ENCODE measurements at places on chromosomes 2 and 18.
A peak's percentile ranks its signal among the peaks of the same experiment; 100 is the strongest.

DNA sequence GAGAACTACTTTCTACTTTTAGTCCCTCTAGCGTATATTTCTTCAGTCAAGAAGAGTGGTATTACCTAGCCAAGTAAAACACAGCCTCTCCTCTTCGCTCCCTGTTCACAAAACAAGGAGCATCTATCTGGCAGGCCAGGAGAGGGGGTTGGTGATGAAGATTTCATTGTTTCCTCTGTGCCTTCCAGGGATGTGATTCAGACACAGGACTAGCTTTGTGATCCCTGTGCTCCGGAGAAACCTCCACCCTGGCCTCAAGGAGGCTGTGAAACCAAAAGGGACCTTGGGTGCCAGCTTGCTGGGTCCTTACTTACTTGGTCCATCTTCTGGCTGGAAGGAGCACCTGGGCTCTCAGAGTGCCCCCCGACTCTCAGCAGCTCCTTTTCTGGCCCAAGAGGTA is 5.7 kb downstream of the RHOB start:
- DNase-seq = peak; percentile 47

GRCh38 chr18:22167091-22167470 is 2.3 kb upstream of the GATA6 start:
- DNase-seq = no peak

GRCh38 chr2:72148837-72149555 is 1.3 kb upstream of the CYP26B1 start:
- no peak for DNase-seq

DNA sequence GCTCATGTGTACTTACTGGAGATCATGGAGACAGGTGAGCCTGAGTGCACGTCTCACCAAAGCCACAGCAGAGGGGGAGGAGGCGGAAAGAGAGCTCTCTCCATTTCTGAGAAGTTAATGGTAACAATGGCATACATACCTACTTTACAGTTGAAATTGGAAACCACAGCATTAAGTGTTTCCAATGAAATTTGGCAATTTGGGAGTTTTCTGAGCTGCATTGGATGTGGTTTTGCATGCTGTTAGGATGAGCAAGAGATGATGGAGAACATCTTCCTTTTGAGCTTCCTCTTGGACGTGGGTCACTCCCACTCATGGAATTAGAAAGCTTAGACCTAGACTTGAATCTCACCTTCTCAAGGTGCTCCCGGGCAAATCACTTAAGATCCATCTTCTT is 25.5 kb upstream of the IL37 start:
- no peak for DNase-seq

GRCh38 chr18:74256190-74256589 is 35.6 kb downstream of the CYB5A start:
- DNase-seq = no peak

DNA sequence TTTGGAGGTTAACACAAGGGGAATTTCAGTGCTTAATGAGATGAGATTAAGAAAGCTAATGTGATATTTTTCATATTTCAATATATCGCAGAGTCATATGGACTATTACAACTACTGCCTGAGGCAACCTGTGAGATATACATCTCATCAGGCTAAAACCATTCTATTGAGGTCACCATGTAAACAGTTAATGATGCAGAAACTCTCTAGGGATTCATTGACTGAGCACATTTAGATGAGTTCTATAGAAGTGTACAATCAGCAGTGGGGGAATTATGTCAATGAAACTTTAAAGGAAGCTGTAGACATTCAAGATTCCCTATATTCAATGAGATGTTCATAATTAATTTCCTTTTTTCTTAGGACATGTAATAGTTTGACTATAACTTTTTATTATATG is 687.4 kb upstream of the SYT4 start:
- no peak for DNase-seq

DNA sequence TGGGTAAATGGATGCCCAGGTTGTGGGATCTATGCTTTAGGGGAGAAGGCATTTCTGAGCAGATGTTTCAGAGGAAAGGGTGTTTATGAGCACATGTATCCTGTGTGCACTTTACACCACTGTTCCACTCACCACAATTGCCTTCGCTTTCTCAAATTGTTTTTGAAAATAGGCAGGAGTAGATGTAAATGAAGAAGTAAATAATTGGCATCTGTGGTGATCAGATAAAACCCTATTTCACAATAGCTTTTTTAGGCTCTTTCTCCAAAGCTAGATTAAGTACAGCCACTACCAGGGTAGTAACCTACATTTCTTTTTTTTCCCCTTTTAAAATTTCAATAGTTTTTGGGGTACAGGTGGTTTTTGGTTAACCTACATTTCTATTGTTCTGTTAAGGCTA is 40.6 kb downstream of the TMEM178A start:
- no peak for DNase-seq

DNA sequence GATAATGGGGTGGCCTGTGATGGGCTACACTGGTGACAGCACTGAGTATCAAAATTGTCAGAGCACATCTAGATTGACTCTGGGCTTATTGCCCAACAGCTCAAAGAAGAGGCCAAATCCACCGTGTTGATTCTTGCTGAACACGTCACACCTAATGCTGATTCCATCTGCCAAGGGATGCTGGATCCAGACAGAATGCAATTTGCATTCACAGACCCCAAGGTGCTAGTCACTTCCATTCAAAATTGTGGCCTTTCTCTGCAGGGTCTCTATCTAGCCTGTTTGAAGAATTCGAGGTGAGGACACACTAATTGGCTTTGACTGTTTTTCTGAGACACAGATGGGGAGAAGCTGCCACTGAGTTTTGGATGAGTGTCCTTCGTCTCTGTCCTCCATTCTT is 13.5 kb upstream of the GPR39 start:
- DNase-seq = no peak

DNA sequence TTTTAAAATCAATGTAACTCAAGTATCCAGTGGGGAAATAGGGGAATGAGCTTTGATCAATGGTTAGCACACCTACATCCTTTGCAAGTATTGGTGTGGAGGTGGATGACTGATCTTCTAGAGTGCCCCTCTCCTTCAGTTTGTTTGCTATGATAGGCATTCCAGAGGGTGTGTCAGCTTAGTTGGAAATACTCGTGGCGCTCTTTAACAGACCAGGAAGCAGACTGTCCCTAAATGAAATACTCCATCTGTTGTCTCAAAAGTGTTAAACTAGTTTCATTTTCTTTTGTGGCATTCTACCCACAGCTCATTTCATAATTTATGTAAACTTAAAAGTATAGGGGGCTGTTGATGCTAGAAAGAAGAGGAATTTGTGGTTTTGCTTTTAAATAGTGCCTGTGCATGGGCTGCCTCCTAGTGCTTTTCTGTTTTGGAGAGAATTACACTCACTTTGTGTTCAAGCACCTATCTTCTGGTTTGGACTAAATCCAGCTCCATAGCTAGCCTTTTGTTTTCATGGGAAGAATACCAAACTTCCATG is 66.2 kb downstream of the STAT1 start:
- peak; percentile 62 for DNase-seq

DNA sequence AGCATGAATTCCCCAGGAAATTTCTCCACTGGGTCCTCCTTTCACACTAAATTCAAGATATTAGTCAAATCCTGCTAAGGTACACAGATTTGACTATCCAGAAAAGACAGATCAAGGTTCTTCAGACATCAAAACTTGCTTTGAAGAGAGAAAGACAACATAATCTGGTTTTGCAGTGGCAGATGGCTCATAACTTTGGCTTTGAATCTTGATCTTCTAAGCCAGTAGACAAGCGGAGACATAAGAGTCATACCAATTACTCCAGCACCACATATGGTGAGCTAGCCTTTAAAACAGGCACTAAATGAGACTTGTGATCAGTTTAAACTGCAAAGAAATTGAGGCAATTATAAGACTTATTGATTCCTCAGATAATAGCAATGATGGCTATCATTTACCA is 29.3 kb downstream of the PDE11A start:
- DNase-seq = no peak

- no peak for DNase-seq
Observed at GRCh38 chr18:35634323-35634722, 52.8 kb downstream of the GALNT1 start.

DNA sequence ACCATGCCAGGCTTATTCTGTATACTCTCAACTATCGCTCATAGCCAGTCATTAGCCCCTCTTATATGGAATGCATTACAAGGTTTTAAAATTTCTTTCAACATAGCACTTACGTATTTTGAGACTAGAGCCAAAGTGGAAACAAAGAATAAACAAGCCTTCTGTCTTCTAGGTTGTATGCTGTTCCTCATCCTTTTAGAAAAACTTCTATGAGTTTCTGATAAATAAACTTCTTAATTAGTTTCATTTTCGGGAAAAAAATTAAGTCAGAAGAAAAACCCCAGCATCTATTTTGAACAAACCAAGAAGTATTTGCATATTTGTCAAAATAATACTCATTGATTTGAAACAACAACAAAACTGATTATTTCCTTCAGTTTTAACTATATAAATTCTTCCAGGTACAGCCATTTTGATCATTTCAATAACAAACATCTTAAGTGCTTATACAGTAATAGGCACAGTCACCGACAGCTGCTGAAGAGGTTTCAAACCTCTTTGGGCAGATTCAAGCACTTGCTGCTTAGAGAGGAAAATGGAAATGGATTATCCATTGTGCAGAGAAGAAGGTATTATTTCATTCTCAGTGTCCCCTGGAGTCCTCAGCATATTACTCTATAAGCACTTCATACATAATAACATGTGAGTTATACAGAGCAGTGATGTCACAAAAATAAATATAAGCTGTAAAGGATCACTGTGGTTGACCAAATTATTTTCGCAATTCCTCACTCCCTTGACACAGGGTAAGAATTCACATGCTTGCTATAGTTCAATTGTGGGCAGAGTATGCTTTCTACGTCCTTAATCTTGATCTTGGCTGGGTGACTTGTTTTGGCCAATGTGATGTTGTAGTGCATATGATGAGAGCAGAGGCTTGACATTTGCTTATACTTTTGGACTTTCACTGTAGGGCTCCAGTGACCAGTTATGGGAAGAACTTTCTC is 833.8 kb downstream of the TRIB2 start:
- DNase-seq = no peak

DNA sequence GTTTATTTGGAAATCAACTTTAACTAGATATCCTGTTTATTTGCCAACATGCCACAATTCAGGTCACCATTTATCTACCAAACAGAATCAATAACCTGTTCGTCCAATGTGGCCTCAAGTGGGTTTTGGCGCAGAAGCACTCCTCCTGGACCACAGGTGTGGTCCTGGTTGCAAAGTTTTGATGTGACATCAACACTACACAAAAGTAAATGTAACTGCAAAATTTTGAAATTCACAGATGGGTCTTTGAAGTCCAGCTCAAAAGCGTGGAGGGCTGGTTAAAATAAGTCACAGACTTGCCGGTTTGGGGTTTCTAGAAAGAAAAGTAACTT is 474 bp upstream of the GCA start:
- no peak for DNase-seq

GRCh38 chr2:119475225-119475856 is 43.7 kb downstream of the TMEM37 start:
- no peak for DNase-seq

DNA sequence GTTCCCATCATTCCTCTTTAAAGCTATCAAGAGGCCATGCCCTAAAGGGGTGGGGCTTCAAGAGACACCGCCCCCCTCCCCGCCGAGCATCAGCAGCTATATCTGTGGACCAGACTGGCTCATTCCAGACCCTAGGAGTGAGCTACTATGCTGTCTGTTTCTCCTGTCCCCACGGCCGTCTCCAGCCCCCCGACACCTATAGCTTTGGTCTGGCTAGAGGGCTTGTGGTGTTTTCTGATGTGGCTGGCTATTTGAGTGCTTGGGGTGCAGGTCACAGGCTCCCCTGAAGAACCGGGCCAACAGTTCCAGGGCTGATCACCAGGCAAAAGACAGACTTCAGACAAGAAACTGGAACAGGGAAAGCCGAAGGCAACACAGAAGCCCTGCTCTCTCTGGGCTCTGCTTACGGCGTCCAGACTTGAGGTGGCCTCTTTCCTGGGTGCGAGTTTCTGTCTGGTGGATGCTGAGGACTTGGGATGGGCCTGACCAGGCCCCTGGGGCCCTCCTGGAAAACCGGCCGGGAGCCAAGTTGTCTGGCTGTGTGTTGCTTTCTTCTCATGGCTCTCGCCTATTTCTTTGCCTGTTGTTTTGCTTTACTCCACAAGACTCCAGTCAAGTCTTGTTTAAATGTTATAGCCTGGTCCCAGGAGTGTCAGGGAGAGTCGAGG is 83.6 kb downstream of the KLHL29 start:
- no peak for DNase-seq

GRCh38 chr2:120465701-120465988 is 119.7 kb downstream of the INHBB start:
- no peak for DNase-seq

- DNase-seq = no peak
Observed at GRCh38 chr18:11951390-11951851, 29.9 kb upstream of the IMPA2 start.

GRCh38 chr2:19611491-19612332 is 253.3 kb upstream of the OSR1 start:
- peak; percentile 99 for DNase-seq

- DNase-seq = no peak
Observed at GRCh38 chr18:63040788-63041410, 278.7 kb downstream of the BCL2 start.

GRCh38 chr2:53994818-53995808 is 24.3 kb upstream of the PSME4 start:
- DNase-seq = no peak

- no peak for DNase-seq
Observed at GRCh38 chr2:172395503-172395902, 31.9 kb upstream of the ITGA6 start.

DNA sequence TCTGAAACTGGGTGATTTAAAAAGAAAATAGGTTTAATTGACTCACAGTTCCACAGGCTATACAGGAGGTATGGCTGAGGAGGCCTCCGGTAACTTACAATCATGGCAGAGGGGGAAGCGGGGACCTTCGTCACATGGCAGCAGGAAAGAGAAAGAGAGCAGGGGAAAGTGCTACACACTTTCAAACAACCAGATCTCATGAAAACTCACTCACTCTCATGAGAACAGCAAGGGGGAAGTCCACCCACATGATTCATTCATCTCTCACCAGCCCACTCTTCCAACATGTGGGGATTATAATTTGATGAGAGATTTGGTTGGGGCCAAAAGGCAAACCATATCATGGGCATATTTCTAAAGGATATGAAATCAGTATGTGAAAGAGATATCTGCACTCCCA is 12.0 kb upstream of the ARHGAP15 start:
- no peak for DNase-seq

- no peak for DNase-seq
Observed at GRCh38 chr2:158103411-158104012, 1.8 kb downstream of the UPP2 start.

GRCh38 chr2:20186078-20186854 is 38.7 kb downstream of the SDC1 start:
- DNase-seq = peak; percentile 69
